ENCODE measurements at places on chromosomes 3 and 15. TPM values are rescaled to one million over a fixed set of nuclear protein-coding genes. Genes with fewer than 3 reads are reported as not detected.

GRCh38 chr3:101351829-101352228 lies 31.5 kb upstream of the IMPG2 start:
- no peak for DNase-seq
- no peak overlapping the region for H3K27ac ChIP-seq
- no peaks in the 10 kb centered on the region for H3K27me3 ChIP-seq
- no peaks in the 10 kb centered on the region for H3K36me3 ChIP-seq

GRCh38 chr3:52495777-52496602 lies 852 bp downstream of the STAB1 start:
- H3K4me1 ChIP-seq: no peaks in the 10 kb centered on the region
- no peaks in the 10 kb centered on the region for H3K27me3 ChIP-seq
- no peak overlapping the region for H3K4me3 ChIP-seq
- no peak for DNase-seq
- no peaks in the 10 kb centered on the region for H3K36me3 ChIP-seq

DNA sequence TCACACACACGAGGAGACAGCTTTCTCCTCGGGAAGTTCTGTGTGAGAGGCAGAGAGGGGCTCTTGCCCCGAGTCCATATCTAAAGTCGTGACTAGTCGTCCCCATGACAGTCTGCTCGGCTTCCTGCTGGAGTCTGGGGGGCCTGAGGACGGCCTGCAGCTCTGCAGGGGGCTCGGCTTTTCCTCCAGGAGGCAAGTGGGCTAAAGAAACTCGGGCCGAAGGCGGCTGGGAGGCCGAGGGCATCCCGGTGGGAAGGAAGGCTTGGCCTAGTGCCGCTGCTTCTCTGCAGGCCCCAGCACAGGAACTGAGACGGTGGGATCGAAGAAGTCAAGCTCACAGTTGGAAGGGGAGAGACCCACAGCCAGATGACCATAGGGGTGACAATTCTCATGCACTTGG lies 25.4 kb upstream of the PIGZ start:
- H3K4me1 ChIP-seq: peaks cover 20% of the 10 kb centered on the region
- no peak overlapping the region for H3K4me3 ChIP-seq
- H3K27me3 ChIP-seq: no peaks in the 10 kb centered on the region
- no peak overlapping the region for H3K27ac ChIP-seq
- H3K36me3 ChIP-seq: no peaks in the 10 kb centered on the region

DNA sequence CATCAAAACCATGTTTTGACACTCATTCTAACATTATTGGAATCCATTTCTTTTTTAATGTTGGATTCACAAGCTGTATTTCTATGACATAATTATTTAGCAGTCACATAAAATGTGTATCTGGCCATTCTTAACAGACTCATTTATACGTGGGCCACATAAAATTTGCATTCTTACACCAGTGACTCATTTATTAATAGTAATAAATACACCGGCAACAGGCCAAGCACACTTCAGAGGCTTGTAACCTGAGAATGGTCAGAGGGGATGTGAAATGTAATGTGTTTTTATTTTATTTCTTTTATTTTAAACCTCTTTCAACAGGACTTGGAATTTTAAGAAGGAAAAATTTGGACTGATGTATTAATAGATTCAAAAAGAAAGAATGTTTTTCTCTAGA lies 384.9 kb upstream of the RARB start:
- no peak for DNase-seq
- no peak overlapping the region for H3K4me3 ChIP-seq
- H3K27me3 ChIP-seq: no peaks in the 10 kb centered on the region
- no peak overlapping the region for H3K27ac ChIP-seq
- H3K4me1 ChIP-seq: no peaks in the 10 kb centered on the region

GRCh38 chr3:183252973-183253527 lies at the start of gene B3GNT5:
Gene B3GNT5, plus strand, starts transcription at chr3:183253253. Its CDS starts 16,546 bp downstream, at chr3:183269799.
- H3K27ac ChIP-seq: peak within 1 kb of the TSS; percentile 78
- no peaks in the 10 kb centered on the region for H3K36me3 ChIP-seq
- peak within 1 kb of the TSS; percentile 43 for H3K4me3 ChIP-seq

DNA sequence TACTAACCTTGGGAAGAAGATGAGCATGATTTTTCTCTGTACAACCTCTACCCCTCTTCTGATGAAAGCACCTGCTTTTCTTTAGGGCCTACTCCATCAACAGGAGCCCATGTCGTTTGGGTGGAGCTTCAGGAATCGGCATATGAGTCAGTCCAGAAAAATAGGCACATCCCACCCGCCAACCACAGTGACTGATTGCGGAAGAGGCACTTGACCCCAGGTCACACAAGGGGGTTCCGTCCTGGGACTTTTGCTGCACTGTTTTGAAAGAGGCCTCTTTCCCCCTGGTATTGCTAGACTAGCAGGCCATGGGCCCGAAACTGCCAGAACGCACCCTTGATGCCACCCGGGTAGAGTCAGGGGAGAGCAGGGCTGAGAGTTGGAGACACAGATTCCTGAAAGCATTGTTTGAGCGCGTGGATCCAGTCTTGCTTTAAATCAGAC lies 19.3 kb upstream of the NRROS start:
- H3K36me3 ChIP-seq: no peaks in the 10 kb centered on the region
- H3K4me3 ChIP-seq: no peak overlapping the region
- H3K27ac ChIP-seq: no peak overlapping the region
- no peak for DNase-seq

ZBED2 gene
- 0.14 TPM for total RNA-seq

Measured in Caco-2 (cell line).